ENCODE measurements at places on chromosomes 5 and 9. TPM values are rescaled to one million over a fixed set of nuclear protein-coding genes. Genes with fewer than 3 reads are reported as not detected.

SH2D3C gene
- total RNA-seq = 30.3 TPM

CDKN2B-AS1 gene
- 0.21 TPM for total RNA-seq

POU5F2 gene
- 0.43 TPM for total RNA-seq

SLC45A2 gene
- total RNA-seq = not detected

TXNDC8 gene
- not detected for total RNA-seq

NTNG2 gene
- total RNA-seq = 1.8 TPM

SH3RF2 gene
- total RNA-seq = 0.63 TPM

RANBP17 gene
- not detected for total RNA-seq

ZNF608 gene
- not detected for total RNA-seq

PCDHA9 gene
- total RNA-seq = not detected

TMEM250 gene
- 28.8 TPM for total RNA-seq

FOXD1 gene
- 0.23 TPM for total RNA-seq

CORO2A gene
- total RNA-seq = 9.7 TPM

FOXD4L6 gene
- not detected for total RNA-seq

SARDH gene
- 8.2 TPM for total RNA-seq

IFNK gene
- not detected for total RNA-seq

TCOF1 gene
- total RNA-seq = 113 TPM

RASEF gene
- not detected for total RNA-seq

C9orf153 gene
- 0.25 TPM for total RNA-seq

GRIN3A gene
- not detected for total RNA-seq

NUTM2F gene
- not detected for total RNA-seq

CXCL14 gene
- total RNA-seq = not detected

NFIL3 gene
- 122 TPM for total RNA-seq

CCDC69 gene
- total RNA-seq = 24.8 TPM

PFDN1 gene
- 52.6 TPM for total RNA-seq

Measured in activated CD4-positive, alpha-beta T cell treated with anti-CD3 and anti-CD28 coated beads for 36 hours (primary cell).